ENCODE measurements at places on chromosomes 7 and 10. TPM values are rescaled to one million over a fixed set of nuclear protein-coding genes. Genes with fewer than 3 reads are reported as not detected.

DNA sequence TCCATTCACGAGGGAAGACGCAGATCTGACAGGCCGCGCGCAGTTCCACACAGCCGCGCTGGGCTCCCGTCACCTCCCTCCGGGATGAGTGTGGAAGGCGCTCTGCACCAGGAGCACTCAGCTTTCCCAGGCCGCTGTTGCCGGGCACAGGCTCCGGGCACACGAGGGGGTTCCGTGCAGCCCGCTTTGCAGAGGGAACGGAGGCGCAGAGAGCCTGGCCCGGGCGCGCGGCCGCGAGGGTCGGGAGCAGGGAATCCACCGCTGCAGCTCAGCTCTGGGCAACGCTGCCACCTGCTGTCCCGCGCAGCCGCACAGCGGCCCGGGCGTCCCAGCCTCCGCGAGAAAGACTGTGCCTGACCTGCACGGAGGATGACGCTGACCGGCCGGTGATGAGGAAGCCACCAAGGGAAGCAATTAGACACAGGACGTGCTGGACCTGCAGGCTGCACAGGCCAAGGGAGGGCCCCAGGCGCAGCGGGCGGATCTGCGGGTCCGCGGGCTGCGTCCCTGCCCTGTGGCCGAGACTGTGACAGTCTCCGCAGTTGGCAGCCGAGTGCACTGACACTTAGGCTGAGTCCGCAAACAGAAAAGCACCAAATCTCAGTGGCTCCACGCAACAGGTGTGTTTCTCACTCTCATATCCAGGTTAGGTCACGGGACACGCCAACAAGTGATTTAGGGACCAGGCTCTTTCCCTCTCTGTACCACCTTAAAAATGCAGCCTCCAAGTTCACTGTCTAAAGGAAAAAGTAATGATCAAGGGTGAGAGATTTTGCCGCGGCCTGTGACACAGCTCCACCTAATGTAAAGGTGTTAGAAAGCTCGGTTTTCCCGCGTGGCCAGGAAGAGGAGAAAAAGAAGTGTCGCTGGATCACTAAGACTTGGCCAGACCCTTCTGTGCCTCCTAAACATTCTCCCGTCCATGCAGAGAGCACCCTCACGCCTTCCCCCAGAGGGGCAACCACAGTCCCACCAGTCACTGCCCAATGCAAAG, 94.5 kb downstream of the SEC61G start:
- peak; percentile 42 for DNase-seq

- no peak for DNase-seq
Measured at GRCh38 chr7:151689196-151689971, 169.7 kb upstream of the RHEB start.

DNA sequence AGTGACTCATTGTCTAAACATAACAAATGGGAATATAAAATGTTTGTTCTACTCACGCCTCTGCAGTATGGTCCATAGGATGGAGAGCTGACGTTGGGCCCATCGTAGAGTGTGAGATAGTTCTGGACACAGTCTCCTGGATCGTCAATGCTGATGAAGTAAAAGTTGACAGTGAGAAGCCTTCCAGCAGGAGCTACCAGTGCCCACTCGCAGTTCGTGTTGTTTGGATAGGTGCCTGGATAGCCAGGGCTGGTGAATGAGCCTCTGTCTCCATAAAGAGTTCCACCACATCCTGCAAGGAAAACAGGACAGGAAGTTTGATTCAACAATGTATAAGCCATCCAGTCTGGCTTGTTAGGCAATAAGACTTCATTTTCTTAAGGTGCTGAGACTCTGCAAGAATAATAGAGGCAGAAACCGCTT, 79.6 kb downstream of the OR13A1 start:
- DNase-seq, result no peak

DNA sequence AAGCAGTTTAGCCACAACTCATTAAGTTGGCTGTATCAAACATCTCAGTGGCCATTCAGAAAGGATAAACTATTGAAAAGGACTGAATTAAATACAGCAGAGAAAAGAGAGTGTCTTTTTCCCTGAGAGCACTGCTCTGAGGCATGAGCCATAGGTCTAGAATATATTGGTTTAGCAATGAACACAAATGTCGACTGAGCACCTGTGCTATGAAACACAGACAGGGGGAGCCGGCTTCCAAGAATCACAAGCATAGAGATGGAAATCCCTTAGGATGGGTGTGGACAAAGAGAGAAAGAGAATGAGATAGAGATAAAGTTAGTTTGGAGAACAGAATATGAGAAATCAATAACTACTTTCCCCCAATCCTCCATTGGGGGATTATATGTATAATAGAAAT, 54.8 kb downstream of the DGKI start:
- no peak for DNase-seq

GRCh38 chr7:92333866-92334265, 88.1 kb downstream of the ANKIB1 start:
- DNase-seq, result no peak

- DNase-seq, result no peak
Measured at GRCh38 chr10:13659887-13660550, 73.3 kb downstream of the PRPF18 start.

DNA sequence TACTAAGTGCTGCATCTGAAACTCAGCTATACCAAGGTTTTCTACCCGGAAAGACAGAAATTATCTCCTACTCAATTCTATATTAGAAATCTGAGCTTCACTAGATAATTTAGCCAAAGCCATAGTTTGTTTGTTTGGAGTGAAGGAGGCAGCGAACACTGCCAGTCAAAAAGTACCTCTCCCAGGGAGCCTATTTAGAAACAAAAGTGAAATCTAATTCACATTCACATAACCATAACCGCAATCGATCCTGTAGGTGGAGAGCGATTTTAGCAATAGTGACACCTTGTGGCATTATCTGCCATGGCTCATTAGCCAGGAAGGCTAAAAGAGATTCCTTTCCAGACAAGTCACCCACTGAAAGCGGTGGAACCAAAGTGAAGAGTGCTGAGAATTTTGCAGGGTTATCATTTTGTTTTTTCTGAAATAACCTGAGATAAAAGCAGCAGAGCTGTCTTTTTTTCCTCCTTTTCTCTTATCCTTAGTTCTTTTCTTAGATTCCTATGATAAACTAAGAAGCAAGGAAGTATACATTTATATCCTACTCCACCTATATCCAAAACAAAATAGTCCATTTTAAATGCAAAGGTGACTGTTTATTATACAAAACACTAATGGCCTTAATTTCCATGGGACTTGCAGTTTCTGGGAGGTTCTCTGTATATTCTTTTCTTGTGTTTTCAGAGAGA, 83.7 kb upstream of the BET1 start:
- DNase-seq, result no peak

DNA sequence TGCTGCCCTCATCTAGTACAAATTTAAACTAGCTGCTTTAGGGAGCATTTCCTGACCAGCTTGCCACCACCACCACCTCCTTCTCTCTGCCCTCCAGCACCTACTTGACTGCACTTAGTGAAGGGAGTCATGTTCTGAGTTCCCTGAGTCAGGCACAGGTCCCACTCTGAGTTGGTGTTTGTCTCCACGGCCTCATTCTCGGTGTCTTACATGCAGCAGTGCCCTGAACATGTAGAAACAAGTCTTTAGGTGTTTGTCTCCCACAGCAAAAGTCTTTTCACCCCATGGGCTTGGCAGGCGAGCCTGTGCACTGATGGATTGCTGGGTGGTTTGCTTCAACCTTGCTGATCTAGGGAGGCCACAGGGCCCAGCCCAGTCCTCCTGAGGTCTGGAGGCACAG, 16.9 kb downstream of the TSPAN14 start:
- no peak for DNase-seq

Gene SORBS1
- polyA plus RNA-seq, result 29.9 TPM

Gene PGAM2
- 2.4 TPM for polyA plus RNA-seq

Gene SFTPD
- polyA plus RNA-seq, result 0.97 TPM
